ENCODE measurements at places on chromosomes 13 and 19. TPM values are rescaled to one million over a fixed set of nuclear protein-coding genes. Genes with fewer than 3 reads are reported as not detected.

DNA sequence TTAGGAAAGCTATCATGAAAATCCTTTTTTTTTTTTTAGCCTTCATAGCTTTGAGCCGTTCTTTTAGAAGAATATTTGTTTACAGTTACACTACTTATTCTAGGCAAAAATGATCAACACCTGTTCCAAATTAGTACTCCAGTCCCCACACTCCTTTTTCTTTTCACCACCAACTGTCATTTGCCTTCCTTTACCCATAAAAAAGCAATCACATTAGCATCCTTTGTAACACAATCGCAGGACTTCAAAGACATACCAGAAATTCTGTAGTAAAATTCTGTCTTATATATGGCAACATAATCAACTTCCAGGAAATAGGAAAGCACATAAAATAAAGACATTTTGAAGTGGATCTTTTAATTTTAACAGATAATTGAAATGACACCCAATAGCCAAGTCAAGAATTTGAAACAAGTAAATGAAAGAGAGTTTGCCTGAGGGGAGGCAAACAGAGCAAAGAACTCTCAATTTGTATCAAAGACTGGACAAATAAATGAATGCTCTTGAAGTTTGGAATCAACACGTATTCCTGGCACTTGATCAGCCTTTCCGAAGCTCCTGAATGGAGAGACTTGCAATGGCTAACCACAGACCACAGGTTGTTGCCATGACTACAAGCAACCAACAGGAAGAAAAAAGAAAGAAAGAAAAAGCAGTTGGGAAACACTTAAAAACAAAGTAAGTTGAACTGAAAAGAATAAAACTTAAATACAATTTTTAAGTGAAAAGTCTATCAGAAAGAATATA lies 206.8 kb downstream of the PCDH9 start:
- ATAC-seq, result no peak

MCEMP1 gene
- not detected for total RNA-seq

MBD3L2B gene
- total RNA-seq, result not detected

- ATAC-seq, result no peak
Observed at GRCh38 chr13:37701306-37701705, 102.7 kb upstream of the POSTN start.

- no peak for ATAC-seq
Observed at GRCh38 chr19:28500982-28501630, 711.8 kb downstream of the UQCRFS1 start.

GRCh38 chr13:105863300-105863920 lies 672.1 kb downstream of the EFNB2 start:
- no peak for ATAC-seq

Measured in activated T-helper 17 cell treated with anti-CD3 and anti-CD28 coated beads, Interleukin-2, amount 50 U/mL, for 72 hours (primary cell).